CD4-positive, alpha-beta T cell treated with Interleukin-21 for 1 hour (primary cell): ENCODE measurements at places on chromosomes 2 and 18.

GRCh38 chr18:26091047-26091630 lies 726 bp upstream of the SS18 start:
- DNase-seq: no peak

GRCh38 chr18:5574843-5575242 lies 31.0 kb upstream of the EPB41L3 start:
- no peak for DNase-seq

DNA sequence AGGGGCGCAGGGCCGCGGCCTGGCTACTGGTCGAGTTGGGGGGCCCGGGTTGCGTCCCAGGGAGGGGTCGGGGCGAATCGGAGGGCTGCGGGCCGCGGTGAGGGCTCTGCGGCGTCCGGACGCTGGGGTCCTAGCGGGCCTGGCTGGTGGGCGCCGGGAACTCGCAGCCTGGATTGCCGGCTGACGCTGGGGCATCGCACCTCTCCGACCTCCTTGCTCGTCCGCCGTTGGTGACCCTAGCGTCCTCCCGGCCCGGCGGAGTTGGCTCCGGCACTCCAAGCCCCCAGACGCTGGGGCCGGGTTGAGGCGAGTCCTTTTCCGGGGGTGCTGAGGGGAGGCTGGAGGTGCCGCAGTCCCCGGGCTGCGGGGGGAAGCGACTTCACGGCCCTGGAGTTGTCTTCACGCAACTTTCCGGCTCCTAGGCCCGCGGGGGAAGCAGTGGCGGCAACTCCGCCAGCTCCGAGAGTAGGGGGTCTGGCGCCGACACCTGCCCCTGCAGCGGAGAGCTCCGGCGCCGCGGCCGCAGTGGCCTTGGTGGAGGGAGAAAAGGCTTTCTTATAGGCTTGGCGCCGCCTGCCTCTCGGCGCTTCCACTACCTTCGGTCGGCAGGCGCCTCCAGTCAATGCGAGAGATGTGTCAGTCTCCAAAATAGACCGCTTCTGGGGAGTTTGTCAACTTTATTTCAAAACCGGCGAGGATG lies 70.3 kb downstream of the HAUS1 start:
- peak; percentile 34 for DNase-seq

DNA sequence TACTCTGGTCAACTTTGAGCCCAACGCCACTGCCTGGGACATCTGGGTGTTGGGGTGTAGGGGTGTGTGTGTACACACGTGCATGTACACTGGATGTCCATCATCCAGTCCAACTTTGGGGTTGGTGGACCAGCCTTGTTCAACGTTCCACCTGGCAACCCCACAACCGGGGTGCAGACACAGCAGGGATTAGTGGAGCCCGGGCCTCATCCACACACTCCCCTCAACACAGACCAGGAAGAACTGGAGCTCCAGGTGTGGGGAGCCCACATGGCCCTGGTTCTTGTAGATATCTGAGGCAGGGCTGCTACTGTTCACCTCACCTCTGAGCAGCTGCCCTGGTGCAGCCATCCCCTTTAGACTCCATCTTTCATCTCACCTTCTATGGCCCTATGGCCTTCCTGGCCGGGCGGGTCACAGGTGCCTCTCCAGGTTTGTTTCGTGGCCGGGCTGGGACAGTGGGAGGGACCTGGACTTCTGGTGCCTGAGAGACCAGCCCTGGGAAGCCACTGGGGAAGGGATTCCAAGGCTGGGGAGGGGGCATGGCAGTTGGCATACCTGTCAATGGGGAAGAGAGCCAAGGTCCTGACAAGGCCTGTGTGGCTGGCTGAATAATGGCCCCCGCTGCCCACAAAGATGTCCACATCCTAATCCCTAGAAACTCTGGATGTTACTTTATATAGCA lies 7.5 kb downstream of the NEU2 start:
- no peak for DNase-seq

DNA sequence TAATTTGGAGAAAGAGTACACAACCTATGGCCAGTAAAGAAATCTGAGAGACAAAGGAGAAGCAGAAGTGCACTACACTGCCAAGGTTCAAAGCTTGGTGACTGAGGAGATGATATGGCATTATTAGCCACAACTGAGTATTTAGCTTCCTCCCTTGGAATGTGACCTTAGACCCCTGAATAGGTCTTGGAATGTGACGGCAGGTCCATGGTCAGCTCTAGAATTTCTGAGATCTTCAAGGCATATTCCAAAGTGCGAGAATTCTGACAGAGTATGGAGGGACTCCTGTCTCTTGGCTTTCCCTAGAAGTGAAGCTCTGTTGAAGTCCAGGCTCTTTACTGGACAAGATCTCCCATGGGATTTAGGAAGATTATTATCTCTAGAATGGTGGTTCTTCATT lies 130.0 kb upstream of the FN1 start:
- no peak for DNase-seq

DNA sequence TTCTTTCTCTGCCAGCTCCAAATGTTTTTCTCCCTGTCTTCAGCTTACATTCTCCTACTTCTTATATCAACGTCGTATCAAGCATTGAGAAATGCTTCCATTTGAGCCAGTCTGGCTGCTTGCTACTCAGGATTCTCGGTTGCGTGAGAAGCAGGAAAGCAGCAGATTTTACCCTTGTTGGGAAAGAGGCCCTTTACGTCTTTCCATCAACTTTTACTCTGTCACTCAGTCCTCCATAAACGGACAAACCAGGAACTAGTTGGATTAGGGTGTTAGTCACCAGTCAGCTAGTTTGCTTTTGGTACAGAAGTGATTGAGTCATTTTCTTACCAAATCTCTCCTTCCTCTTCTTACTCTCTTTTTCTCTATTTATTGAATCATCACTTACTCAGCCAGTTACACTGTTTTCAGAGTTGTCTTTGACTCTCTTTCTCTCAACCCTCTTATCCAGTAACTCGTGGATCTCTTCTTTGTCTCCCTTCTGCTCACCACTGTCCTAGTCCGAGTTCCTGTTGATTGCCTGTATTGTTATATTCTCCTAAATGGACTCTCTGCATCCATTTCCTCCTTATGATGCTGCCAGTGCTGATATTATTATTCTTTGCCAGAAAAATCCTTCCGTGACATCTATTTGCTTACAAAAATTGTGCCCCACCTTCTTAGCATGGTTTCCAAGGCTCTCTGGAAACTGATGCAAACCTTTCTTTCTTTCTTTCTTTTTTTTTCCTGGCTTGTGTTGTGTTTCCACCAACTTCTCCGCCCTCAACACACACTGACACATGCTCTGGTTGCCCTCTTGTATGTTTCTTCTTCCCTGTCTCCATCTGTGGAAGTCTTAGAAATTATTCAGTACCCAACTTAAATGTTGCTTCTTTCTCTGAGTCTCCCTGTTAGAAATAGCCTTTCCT lies 61.5 kb downstream of the VRK2 start:
- no peak for DNase-seq

- peak; percentile 64 for DNase-seq
These were observed at the start of gene ANKRD29 for GRCh38 chr18:23662309-23663263. ANKRD29 (minus strand) TSS chr18:23662911; CDS start chr18:23662730, 181 bp downstream.

GRCh38 chr18:42872838-42873237 lies 242.6 kb downstream of the RIT2 start:
- DNase-seq: no peak

DNA sequence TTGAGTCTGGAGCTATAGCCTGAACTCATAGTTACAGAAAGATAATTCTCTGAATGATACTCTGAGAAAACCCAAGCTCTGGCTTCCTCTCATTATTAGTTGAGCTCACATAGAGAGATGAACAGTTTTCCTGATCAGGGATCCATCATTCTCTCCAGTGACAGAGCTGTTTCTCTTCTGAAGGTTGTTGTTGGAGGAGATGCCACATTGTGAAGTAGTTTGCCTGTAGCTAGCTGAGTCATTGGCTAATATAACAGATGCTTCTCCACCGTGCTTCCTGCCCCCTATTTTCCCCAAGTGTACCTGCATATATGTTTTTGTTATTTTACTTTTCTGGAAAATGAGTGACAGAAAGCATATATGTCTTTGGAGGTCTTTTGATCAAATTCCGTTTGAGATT lies 64.6 kb downstream of the OSBPL6 start:
- DNase-seq: no peak

- no peak for DNase-seq
These were observed 78.4 kb downstream of the KANSL1L start for GRCh38 chr2:210092791-210093190.

DNA sequence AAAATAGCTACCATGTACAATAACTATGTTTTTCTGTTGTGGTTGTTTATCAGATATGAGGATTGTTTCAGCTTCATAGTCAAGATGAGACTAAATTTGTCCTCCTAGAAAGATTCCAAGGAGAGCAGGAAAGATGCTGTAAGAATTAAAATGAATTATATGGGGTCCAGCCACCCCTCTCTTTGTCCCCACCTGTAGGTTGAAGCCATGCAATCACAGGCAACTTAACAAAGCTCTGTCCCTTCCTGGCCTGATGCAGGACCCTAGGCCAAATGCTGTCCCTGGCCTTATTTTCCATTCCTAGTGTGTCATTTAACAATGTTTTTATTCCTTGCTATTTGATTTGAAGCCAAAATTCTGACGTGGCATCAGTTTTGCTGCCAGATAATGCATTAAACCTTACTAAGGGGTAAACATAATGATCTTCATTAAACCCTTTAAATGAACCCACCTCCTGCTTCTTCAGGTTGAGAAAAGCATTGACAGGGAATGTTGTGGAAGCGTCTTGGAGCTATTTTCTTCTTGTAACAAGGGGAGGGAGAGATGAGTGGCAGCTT lies 240.9 kb upstream of the ZNF521 start:
- DNase-seq: no peak

DNA sequence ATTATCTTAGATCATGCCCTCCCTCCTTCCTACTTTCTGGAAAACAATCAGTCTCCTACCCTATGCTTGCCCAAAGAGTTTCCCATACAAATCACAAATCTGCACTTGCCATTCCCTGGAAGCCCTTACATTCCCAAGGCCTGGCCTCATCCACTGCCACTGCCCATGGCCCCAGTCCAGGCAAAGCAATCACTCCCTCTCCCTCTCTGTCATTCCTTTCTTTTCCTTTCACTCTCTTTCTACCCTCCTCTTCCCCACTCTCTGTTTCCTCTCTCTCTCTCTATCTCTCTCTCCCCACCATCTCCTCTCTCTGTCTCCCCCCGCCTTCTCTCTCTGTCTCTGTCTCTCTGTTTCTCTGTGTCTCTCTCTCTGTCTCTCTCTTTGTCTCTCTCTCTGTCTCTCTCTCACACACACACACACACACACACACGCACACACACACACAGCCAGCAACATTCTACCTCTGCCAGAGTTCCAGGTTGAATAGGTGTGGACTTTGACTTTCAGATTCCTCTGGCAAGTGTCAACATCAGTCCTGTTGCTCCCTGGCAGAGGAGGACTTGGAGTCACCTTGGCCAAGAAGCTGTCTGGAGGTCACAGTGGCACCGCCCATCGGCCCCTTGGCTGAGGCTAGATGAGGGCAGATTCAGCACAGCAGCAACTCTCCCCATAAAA lies 43.7 kb upstream of the NAT8 start:
- DNase-seq: no peak

- no peak for DNase-seq
These were observed 100.7 kb downstream of the MYT1L start for GRCh38 chr2:2230433-2230817.

- DNase-seq: no peak
These were observed 33.6 kb upstream of the SNED1 start for GRCh38 chr2:240964704-240965295.

DNA sequence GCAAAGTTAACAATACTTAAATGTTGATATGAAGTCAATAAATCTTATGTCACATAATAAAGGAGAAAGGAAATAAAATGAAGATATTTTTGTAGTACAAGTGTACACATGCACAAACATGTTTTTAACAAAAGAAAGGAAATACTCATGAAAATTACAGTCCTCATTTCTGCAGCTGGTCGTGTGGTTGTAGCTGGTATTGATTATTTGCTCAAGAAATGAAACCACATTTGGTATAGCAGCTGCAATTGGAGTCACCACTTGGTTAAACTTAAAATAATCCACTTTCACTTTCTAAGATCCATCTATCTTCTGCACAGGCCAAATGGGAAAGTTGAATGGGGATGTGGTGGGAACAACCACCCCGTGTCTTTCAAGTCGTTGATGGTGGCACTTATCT lies 580.5 kb upstream of the NRXN1 start:
- no peak for DNase-seq

DNA sequence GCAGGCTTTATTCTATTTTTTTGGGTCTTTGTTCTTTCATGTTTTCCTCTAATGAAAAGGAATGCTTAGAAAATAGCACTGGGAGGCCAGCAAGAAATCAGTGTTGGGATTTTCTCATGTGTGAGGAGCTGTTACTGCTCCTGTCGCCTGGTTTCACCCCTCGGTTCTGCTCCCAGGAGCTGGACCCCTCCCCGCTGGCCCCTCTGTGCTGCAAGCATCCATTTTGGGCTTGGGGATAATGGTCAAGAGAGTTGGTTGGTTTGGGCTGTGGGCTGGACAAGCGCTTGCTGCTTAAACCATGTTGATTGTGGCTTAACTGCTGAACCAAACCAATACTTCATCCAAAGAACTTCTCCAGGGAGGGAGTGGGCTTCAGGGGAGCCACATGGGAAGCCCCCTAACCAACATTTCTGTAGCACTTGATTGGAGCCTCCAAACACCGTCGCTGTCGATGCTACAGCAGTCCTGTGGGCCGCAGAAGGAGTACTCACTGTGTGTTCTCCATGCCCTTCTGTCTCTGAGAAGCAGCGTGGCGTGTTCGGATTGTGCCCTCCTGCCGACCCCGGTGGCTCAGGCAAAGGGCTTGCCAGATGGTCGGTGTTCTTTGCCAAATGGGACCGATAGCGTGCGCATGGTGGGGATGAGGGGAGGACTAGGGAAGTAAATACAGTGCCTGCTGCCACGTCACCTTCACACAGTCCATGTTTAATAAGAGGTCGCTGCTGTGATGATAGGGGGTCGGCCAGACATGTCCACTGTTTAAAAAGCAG lies 40.0 kb downstream of the AGAP1 start:
- DNase-seq: no peak

DNA sequence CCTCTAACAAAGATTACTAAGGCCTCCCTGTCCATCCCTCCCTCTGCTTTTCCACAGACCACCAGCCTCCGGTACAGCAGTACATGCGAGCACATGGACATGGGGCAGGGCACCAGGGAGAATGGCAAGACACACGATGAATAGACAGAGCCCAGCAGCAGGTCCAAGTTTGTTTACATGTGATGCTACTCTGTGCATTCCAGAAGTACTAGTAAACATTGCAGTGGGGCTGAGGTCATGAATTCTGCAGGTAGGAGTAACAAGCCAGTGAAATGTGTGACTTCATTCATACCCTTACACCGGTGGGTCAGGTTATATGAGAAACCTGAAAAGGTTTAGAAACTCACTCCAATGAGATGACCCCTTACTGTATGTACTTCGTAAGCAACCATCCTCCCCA lies 205.7 kb downstream of the BCL11A start:
- no peak for DNase-seq

- DNase-seq: no peak
These were observed 3.1 kb downstream of the IL36RN start for GRCh38 chr2:113061896-113062770.

DNA sequence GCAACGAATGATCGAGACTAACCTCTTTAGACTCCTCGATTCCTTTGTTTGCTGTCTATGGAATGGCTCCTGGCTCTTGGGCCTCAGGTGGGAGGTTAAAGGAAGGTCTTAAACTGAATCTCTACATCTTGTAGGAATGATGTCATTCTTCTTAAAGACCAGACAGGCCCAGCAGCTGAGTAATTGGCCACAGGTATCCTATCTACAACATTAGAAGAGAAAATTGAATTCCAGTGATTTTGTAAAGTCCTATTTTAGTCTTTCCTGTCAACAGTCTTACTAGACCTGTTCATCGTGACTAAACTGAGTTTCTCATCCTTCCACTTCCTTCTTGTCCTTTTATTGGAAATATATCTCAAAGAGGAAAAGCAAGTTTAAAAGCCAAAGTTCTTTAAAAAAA lies 274.8 kb downstream of the ALPK2 start:
- DNase-seq: no peak

- DNase-seq: no peak
These were observed 86.8 kb downstream of the CLIP4 start for GRCh38 chr2:29201979-29202378.
